ENCODE measurements at places on chromosomes 16 and 17. TPM values are rescaled to one million over a fixed set of nuclear protein-coding genes. Genes with fewer than 3 reads are reported as not detected.

The KRT28 gene
- total RNA-seq = not detected

DNA sequence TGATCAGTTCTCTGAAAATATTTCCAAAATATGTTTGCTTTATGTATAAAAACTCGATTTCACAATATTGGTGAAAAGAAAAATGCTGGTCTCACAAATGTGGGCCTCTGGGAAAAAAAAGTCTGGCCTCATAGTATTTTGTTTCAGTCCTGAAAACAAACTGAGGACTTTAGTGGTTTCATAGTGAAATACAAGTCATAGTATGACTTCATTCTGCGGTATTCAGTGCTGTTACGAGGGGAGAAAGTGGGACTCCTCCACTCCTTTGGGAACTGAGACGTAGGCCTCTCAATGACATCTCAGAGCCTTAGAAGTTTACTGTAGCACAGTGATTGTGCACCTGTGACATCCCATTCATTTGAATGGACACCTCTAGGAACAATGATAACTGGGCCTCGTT is 56.0 kb downstream of the CYB561 start:
- no peak for DNase-seq

GRCh38 chr17:68288375-68288774 is 2.6 kb downstream of the SLC16A6 start:
- DNase-seq = no peak

The HSPB9 gene
- total RNA-seq = not detected

The CCL8 gene
- total RNA-seq = not detected

GRCh38 chr17:46817151-46817900 is 1.2 kb downstream of the WNT3 start:
- no peak for DNase-seq

DNA sequence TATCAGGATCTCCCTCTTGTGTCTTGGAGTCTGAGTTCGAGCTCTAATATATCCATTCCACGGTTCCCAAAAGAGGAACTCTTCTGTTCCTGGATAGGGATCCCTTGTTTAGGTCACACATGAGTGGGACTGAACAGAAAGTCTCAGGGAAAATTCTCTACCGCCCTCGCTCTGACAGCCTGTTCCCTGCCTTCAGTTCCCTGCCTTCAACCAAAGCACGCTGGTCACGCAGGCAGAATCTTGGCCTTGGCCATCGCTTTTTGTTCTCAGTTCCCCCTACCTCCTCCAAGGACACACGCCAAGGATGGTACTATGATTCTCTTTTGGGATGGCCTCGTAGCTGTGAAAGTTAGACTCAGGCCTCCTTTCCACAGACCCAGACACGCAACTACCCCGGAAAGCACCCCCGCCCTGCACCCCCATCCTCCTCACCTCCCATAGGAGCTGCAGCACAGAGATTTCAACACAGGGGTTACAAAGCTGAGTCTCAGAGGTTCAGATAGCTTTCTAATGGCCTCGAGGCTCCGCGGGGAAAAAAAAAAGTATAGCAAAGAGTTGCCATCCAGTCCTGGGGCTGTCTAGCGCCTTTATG is 1.5 kb upstream of the SHISA6 start:
- DNase-seq = no peak

- DNase-seq = peak; percentile 94
Observed at GRCh38 chr16:54657058-54657708, 273.5 kb upstream of the IRX5 start.

GRCh38 chr17:4375039-4375748 is 8.7 kb upstream of the UBE2G1 start:
- DNase-seq = no peak

DNA sequence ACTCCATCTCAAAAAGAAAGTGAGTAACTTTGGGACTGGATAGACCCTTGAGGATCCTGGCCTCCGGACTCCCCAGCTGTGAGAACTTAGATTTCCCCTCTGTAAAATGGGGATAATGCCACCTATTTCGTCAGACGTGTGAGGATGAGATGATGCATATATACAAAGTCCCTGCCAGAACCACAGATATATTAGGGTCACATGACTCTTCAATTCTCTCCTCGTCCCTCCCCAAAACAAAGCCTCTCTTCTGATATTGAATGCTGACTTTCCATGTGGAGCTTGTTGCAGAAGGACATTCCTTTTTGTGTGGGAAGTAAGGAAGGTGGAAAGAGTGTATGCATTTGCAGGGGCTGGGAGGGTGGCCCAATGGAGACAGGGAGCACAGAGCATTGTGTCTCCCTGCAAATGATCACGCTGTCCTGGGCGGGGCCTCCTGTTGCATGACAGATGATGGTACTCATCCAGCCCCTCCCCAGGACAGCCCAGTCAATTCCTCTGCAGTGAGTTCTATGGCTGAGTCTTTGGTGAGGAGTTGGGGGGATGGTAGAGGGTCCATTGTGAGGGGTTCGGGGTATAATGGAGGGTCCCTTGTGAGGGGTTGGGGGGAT is 35.1 kb upstream of the MGAT5B start:
- DNase-seq = no peak

GRCh38 chr17:32226886-32227285 is 38.7 kb upstream of the RHBDL3 start:
- DNase-seq = no peak

DNA sequence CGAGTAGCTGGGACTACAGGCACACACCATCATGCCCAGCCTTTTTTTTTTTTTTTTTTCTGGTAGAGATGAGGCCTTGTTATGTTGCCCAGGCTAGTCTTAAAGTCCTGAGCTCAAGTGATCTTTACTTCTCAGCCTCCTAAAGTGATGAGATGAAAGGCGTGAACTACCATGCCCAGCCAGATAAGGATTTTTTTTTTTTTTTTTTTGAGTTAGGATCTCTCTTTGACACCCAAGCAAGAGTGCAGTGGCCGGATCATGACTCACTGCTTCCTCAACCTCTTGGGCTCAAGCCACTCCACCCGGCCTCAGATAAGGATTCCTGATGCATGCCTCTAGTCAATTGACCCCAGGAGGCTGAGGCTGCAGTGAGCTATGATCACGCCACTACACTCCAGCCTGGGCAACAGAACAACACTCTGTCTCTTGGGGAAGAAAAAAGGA is 11.2 kb upstream of the PLEKHG4 start:
- peak; percentile 77 for DNase-seq

The ARL5C gene
- not detected for total RNA-seq

GRCh38 chr17:2082003-2082781 is 27.3 kb downstream of the HIC1 start:
- DNase-seq = no peak

All from H4 (cell line).